ENCODE measurements at places on chromosomes 16 and 17.

GRCh38 chr16:850668-851067 lies 50.1 kb upstream of the GNG13 start:
- DNase-seq: no peak

GRCh38 chr17:81130385-81131361 lies 34.6 kb upstream of the PVALEF start:
- DNase-seq: peak; percentile 68

- no peak for DNase-seq
These were observed 26.6 kb downstream of the CNTNAP4 start for GRCh38 chr16:76303637-76304314.

DNA sequence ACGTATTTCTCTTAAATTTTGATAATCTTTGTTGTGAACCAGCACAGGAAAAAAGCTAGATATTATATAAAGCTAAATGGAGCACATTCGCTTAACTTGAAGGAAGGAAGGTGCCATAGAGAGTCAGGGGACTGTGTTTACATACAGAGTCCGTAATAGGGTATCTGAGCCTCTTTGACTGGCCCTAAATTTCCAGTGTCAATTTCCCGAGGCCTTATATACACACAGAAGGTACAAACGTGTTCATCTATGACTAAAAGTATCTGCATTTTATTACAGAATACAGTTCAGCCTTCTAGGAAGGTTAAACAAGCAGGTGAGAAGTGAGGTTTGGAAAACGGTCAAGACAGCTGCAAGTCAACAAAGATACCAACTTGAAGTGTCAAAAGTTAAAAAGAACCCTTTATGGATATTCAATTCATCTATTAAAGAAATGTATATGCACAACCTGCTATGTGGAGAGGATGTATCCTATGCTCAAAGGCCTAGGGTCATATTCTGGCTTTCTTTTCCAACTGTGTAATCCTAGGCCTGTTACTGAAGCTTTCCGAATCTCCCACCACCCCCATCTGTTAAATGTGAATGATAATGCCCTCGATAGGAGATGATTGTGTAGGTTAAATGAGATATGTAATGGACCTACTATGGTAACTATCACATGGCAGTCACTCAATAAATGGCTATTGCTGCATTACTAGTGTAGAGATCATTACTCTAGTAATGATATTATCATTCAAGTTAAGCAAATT lies 263.7 kb upstream of the MAF start:
- no peak for DNase-seq

GRCh38 chr16:54334208-54334607 lies 47.6 kb upstream of the IRX3 start:
- DNase-seq: no peak

DNA sequence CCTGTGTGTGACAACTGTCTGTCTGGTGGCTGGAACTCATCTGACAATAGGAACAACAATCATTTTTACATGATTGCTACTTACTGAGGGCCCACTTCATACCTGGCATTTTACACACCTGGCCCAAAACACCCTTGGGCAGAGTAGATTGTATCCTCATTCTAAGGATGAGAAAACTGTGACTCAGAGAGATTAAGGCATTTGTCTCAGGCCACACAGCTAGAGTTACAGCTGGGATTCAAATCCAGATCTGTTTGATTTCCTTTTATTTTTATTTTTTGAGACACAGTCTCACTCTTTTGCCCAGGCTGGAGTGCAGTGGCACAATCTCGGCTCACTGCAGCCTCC lies 242.1 kb downstream of the XYLT1 start:
- no peak for DNase-seq

DNA sequence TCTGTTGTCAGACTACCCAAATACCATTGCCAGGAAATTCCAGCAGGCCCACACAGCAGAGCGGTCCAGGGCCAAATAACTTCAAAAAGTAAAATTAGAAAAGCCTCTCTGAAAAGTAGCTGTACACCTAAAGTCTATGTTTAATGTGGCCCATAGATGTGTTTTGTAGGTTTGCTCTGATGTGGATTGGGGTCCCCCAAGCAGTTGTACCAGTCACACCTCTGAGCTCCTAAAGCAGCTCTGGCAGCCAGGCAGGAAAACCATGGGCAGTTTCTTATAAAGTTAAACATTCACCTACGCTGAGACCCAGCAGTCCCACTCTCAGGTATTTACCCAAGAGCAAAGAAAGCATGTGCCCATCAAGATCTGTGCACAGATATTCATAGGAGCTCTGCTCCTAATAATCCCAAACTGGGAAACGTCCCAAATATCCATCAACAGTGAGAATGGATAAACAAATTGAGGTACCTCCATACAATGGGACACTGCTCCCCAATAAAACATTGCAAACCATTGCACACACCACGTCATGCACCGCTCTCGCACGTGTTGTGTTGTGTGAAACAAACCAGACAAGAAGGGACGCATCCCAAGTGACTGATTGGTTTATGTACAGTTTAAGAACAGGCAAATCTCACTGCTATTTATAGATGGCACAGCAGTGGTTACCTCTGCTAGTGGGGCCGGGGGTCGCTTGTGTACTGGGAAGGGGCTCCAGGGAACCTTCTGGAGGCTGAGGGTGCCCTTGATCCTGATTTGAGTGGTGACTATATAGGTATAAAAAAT lies 15.8 kb upstream of the PRM1 start:
- no peak for DNase-seq

DNA sequence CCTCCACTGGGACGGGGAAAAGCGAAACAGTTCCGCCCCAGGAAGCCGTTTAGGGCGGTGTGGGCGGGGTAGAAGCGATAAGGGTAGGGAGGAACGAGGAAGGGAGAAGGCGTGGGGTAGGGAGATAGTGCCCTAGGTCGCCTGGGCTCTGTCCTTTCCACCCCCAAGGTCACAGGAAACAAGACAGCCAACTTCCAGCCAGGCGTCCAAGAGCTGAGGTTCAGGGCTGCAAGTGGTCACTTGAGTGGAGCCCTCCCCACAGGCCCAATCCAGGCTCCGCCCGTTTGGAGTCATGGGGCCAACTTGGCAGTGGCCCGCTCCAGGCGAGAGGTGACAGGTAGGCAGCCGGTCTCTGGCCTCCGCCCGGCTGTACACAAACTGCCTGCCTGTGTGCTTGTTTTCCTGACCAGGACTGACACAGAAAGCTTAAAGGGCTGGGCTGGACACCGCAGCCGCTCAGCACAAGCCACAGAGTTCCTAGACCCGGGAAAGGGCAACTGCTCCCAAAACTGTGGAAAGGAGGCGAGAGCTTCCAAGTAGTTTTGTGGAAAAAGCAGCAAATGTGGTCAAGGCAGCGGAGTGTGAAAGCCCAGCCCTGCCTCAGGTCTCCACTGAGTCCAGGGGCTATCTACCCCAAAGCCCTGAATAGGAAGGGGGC lies at the start of gene RILP:
TSS of gene RILP (minus strand) at position 23 of the 658 bp plus-strand sequence. CDS start 62 bp downstream, outside the sequence.
- DNase-seq: no peak

Data from COLO829 (cell line).